ENCODE measurements at places on chromosomes 4 and X.

- DNase-seq, result no peak
These were observed 142.7 kb downstream of the RPA4 start for GRCh38 chrX:97026406-97026805.

DNA sequence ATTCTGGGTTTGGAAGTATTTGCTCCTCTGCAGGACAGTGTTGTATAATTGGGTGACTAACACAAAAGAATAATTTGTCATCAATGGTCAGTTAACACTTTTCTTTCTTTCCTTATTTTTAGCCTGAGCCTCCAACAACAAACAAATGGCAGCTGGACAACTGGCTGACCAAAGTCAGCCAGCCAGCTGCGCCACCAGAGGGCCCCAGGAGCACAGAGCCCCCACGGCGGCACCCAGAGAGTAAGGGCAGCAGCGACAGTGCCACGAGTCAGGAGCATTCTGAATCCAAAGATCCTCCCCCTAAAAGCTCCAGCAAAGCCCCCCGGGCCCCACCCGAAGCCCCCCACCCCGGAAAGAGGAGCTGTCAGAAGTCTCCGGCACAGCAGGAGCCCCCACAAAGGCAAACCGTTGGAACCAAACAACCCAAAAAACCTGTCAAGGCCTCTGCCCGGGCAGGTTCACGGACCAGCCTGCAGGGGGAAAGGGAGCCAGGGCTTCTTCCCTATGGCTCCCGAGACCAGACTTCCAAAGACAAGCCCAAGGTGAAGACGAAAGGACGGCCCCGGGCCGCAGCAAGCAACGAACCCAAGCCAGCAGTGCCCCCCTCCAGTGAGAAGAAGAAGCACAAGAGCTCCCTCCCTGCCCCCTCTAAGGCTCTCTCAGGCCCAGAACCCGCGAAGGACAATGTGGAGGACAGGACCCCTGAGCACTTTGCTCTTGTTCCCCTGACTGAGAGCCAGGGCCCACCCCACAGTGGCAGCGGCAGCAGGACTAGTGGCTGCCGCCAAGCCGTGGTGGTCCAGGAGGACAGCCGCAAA is 106.0 kb downstream of the KLHL8 start:
- no peak for DNase-seq

DNA sequence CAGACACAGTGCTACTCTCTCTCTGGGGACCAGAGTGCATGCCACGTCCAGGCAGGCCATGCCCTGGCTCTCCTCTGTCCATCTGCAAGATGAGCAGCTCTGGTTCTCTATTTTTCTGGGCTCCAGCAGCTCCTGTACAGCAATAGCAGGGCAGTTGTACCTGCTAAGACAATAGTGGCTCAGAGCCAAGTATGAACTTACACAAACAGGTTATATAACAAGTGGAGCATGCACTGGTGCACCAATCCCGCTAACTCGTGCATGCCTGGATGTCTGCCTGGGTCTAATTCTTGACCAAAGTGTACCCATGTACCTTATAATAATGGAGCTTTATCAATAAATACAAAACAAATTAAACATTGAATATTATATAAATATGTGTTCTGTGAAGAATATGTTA is 392.3 kb downstream of the CENPC start:
- no peak for DNase-seq

GRCh38 chrX:17405225-17405969 is 30.4 kb downstream of the NHS start:
- DNase-seq, result no peak

DNA sequence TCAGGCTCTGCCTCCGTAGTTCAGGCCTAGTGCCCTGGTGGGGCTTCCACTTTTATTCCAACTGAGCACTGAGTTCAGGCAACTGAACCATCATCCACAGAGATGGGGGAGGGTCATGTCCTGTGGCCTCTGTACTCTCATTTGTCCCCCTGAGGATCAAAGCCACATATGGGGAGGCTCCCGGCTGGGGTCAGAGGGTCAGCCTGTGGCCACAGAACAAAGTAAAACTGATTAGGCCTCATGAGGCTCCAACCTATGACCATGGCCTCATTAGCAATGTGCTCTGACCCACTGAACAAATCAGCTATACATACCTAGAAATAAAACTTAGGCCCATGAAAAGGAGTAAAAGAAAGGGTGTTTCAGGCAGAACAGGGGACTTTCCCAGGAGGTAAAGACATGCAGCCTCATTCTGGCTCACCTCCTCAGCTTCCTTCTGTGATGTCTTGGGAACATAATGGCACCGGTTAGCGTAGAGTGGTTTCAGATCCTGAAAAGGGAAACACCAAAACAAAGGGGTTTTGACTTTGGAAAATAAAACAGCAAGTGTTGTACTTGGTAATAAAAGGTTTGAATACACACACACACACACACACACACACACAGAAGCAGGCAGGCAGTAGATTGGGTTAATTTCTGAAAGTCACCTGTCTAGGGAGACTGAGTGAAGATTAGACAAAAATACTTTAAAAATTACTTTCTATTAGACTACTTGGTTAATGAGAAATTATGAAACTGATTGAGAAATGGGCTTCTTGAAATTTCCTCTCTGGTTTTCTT is 24.3 kb downstream of the TMEM255A start:
- DNase-seq, result no peak

GRCh38 chr4:33184657-33185290 is 2464.6 kb downstream of the PCDH7 start:
- DNase-seq, result no peak

DNA sequence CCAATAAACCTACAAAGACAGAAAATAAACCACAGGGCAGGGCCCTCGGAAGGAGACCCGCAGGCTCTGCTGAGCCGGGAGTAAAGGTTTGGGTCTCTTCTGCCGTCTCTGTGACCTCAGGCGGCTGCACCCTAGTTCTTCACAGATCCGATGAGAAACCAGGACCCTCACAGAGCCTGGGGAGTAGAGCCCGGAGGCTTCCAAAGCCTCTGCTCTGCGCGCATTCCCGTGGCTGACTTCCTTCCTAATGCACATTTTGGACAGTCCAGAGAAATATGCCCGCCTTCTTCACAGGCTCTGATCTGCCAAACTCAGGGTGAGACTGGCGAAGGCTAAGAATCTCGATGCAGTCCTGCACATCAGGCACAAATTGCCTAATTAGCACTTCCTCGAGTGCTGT is 245.5 kb downstream of the EVC2 start:
- no peak for DNase-seq

- DNase-seq, result no peak
These were observed 686 bp downstream of the FIP1L1 start for GRCh38 chr4:53378171-53378482.

DNA sequence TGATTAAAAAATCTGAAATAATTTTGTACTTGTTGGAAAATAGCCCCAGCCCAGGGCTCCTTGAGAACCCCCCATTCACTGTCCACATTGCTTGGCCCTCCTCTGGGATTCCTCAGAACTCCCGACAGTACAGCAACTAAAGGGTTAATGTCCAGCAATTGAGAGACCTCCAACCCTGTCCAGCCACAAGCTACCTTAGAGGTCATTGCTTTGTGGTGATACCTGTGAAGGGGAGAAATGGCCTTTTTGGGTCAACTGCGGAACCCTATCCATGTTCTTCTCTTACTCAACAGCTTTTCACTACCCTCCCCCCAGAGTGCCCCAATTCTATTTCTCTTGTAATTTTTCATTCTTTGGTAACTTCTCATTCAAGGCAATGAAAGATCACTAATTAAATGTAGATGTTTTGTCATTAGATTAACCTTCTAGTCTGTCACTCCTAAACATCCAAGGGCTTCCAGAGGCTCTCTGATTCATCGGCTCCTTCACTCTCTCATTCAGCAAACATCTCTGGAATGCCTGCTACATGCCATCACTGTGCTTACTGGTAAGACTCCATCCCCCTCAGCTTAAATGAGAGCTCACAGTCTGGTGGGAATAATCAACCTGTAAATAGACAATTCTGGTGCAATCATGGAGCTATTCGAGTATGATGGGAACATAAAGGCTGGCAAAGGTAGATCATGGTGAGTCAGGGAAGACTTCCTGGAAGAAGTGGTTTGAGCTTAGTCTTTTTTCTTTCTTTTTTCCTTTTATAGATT is 241.4 kb upstream of the PGRMC2 start:
- no peak for DNase-seq

- DNase-seq, result no peak
These were observed 70.3 kb downstream of the SH3RF1 start for GRCh38 chr4:169200361-169201030.

GRCh38 chr4:154741922-154742850 is 1.6 kb upstream of the LRAT start:
- DNase-seq, result no peak

- no peak for DNase-seq
These were observed 58.7 kb upstream of the KDR start for GRCh38 chr4:55183926-55184599.

DNA sequence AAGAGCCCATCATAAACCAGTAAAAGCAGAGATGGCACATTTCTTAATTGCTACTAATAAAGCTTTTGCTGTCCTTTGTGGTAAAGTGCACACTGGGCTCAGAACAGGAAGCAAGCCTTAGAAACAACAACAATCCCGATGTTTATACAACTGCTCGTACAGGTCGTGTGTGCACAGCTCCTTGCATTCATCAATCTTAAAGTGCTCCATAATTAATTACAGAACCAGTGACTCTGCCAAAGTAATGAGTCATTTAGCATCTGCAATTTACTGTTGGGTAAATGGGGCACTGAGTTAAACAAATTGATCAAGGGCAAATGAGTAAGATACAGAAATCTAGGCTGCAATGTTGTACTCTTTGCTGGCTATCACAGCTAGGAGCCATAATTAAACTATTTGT is 61.3 kb upstream of the TXK start:
- DNase-seq, result no peak

DNA sequence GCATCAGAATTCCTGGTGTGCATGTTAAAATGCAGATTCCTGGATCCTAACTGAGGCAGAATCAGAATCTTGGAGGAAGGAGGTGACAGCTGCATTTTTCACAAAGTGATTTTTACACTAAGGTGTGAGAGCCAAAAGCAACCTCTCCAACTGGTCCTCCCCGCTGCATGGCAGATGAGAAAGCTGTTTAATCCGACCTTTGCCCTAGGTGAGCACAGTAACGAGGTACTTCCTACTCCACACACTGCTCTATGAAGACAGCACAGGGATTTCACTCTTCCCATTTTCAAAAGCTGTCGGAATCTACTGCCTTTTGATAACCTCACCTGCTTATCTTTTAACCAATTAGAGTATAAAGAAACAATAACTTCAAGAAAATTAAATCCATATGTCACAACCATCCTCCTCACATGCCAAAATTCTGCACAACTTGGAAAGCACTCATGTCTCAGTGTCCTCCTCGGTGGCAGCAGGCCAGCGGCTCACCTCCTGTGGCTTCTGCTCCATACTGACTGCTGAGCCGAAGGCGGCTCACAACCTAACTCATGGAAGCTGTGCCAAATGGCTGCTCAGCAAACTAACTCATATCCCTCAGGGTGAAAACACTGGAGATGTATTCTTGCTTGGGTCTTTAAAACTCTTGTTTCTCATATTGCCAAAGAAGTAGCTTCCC is 3.6 kb downstream of the CASP6 start:
- no peak for DNase-seq

GRCh38 chr4:52635130-52635529 is 24.0 kb downstream of the USP46 start:
- no peak for DNase-seq

GRCh38 chr4:187192266-187192665 is 468.6 kb upstream of the FAT1 start:
- DNase-seq, result no peak

DNA sequence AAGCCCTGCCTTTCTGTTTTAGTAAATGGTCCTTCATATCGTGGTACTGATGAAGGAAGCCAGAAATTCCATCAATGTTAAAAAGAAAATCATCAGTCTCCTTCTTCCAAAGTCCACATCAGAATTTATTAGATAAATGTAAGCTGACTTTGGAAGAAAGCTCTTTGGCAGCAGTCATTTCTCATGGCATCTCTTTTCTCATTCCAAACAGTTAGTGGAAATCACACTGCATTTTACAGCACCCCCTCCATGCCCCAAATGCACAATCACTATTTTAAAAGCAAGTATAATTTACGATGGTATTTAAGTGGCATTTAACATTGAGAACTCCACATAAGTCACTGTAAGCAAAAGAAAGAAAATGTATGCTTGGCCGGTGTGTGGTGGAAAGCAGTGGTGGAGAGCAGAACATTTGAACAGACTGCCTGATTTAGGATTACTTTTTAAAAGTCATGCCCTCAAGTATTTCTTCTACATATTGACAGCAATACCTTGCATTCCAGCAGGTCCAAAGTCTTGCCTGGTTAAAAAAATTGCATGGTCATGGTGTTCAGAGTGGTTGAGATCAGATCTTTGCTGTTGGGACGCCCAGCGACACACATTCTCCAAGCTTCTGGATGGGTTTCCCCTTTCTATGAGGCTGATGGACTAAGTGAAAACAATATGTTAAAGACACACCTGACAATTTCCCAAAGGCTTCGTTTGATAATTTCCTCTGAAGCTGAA is 248.6 kb downstream of the ADAMTS3 start:
- no peak for DNase-seq

GRCh38 chrX:120549483-120550452 is 11.0 kb downstream of the CUL4B start:
- no peak for DNase-seq

DNA sequence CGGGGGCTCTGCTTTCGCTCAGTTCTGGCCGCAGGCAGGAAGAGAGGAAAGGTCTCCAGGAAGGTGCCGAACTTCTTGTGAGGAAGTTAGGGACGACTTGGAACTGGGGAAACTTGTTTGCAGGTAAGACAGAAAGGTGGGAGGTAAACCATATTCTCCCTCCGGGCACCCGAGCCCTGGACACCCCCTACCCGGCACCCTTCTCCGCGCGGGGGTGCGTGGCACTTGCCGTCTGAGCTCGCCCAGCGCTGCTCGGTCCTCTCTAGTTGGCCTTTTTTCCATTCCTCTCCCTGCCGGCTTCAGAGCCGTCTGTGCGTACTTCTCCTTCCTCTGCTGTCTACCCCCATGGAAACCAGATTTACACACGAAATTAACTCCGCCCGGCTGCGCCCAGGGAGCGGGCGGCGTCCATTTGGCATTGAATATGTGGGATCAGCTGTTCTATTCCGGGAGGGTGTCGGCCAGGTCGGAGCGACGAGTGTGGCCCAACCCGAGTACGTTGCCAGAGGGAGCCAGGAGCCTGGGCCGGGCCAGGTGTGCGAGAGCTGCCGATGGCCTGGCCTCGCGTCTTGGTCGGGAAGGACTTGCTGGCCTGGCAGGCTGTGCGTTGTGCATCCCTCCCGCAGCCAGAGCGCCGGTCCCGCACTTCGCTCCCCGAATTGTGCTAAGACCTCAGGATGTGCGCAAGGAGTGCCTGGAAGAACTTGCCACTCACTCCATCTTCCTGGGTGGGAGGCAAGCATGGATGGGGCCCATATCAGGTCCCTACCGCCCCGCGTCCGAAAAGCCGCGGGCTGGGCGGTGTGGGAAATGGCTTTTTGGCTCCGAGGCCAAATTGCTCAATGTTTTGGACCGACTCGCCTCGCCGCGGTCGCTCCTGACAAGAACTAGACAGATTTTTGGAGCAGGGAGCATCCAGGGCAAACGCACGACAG is 1.7 kb downstream of the PDGFRA start:
- DNase-seq, result no peak

GRCh38 chr4:150235808-150236271 is 157.6 kb downstream of the DCLK2 start:
- no peak for DNase-seq

GRCh38 chr4:167893531-167893930 is 198.8 kb upstream of the ANXA10 start:
- no peak for DNase-seq

- DNase-seq, result peak; percentile 11
These were observed 47.9 kb upstream of the RBPJ start for GRCh38 chr4:26272654-26273615.
